AG04450 (cell line): ENCODE measurements at places on chromosomes 7 and 10. TPM values are rescaled to one million over a fixed set of nuclear protein-coding genes. Genes with fewer than 3 reads are reported as not detected.

NACAD gene
- polyA plus RNA-seq: 0.64 and 1.7 TPM in 2 replicates

DNA sequence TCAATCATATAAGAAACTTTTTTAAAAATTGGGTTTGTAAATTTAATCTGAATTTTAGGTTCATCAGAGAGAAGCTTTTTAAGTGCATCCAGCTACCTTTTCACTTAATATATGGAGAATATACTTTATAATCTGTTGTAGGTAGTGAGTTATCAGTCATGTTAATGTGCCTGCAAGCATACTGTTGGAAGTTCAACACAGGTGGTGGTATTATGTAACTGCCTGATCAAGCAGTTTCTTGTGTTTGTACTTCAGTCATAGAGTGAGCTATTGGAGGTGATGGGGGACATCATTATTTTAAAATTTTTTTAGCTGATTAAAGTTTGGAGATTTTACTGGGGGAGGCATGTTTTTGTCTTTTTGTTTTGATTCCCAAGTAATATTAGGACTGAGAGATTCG is 2.5 kb downstream of the TNKS2 start:
- no peak for DNase-seq

GRCh38 chr7:24964191-24964590 is 15.8 kb downstream of the OSBPL3 start:
- no peak for DNase-seq

DDIT4 gene
- polyA plus RNA-seq: 103 and 120 TPM in 2 replicates

AMPH gene
- 17.3 and 19.5 TPM in 2 replicates for polyA plus RNA-seq

GRCh38 chr7:108211382-108212201 is 81.4 kb upstream of the LAMB4 start:
- no peak for DNase-seq

DNA sequence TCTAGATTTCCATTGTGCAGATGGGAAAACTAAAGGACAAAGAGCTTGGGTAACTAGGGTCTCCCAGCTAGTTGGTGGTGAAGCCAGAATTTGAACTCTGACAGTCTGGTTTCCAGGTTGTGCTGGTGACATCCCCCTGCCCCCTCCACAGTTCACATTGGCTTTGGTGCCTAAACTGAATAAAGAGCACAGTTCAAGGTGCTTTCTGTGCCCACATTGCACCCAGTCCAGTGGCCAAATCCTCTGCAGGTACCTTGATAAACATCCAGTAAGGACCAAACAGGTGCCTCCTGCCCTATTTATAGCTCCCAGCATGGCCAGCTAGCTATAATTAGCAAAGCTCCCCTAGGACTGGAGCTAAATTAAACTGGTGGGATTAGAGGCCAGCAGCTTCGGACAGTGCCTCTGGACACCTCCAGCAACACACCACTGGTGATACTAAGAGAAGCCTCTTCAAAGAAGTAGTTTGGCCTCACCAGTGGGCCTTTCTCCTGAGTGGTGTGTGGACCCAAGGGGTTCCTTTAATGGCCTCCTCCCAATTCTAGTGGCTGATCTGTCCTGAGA is 59.9 kb downstream of the KCNMA1 start:
- DNase-seq: no peak

GRCh38 chr7:26200038-26200443 is 505 bp downstream of the HNRNPA2B1 start:
- DNase-seq: no peak

DNA sequence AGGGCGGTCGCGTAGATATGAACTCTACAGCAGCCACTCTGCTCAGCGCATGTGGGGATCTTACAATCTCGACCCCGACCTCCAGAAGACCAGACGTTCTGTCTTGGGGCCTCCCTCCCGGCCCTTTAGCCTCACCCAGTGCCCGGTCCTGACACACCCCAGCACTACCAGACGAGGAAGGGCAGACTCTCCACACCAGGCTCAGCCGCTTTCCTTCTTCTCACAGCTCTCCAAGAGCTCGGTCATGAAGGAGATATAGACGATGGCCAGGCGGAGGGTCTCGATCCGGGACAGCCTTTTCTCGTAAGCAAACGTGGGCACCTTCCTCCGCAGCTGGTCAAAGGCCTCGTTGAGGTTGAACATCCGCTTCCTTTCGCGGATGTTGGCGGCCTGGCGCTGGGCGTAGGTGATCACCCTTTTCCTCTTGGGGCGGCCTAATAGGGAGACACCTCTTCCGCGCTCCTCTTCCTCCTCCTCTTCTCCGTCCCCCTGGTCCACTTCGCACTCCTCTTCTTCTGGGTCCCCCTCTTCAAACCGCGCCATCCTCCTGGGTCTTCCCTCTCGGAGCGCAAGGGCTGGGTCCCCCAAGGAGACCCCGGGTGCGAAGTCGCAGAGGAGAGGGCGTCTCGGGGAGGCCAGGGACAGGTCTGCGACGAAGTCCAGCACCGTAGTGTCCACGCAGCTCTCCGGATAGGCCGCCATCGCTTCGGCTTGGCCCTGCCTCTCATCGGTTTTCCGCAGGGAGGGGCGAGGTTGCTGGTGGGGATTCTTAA is at the start of gene FERD3L:
Gene FERD3L, minus strand, starts transcription at position 761 of the 773 bp plus-strand sequence. Its CDS starts 59 bp downstream, at position 702.
- DNase-seq: no peak
